ENCODE measurements at places on chromosomes 13 and 19.

DNA sequence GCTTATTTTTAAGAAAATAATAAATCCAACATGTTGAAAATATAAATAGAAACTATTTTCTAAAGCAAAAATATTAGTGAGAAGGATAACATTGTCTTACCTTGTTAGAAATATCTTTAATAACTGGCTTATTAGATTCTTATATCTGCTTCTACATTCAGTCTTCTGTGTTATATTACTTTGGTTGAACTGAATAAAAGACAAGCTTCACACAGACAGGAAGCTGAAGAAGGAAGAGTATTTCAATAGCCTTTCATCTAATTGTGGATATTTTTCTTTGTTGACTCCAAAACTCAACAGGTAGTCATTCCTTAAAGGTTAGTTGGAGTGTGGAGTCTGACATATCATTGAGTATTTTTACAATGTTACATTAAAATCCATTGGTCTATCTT, 10.9 kb downstream of the SETDB2 start:
- no peak for DNase-seq

DNA sequence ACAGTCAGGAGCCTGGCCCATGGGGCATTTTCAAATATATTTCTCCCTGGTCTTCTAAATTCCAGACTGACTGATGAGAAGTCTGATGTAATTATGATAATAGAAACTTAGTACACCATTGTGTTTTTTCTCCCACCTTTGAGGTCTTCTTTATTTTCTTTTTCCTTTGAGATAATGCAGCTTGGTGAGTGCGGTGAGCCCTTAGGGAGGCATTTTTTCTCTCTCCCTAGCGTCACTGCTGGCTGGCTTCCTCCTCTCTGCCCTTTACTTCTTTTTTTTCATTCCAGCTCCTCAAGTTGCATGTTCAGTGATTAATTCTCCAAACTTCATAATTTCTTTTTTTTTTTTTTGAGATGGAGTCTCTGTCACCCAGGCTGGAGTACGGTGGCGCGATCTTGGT, 12.8 kb upstream of the CDC42EP5 start:
- no peak for DNase-seq

DNA sequence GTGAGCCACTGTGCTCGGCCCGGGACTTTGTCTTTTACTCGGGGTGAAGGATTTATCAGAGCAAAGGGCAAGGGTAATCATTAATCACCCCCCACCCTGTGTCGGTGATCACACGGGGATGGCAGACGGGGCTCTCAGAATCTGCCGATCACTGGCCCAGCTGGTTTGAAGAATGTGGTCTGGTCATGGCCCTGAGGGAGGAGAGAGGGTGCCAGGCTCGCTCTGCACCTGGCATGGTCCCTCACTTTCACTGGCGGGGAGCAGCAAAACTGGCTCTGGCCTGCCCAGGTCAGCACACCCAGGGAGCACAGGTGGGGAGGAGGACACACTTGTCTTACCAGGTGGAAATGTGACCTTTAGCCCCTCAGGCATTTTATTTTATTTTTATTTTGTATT, 10.2 kb downstream of the REEP6 start:
- DNase-seq: no peak

DNA sequence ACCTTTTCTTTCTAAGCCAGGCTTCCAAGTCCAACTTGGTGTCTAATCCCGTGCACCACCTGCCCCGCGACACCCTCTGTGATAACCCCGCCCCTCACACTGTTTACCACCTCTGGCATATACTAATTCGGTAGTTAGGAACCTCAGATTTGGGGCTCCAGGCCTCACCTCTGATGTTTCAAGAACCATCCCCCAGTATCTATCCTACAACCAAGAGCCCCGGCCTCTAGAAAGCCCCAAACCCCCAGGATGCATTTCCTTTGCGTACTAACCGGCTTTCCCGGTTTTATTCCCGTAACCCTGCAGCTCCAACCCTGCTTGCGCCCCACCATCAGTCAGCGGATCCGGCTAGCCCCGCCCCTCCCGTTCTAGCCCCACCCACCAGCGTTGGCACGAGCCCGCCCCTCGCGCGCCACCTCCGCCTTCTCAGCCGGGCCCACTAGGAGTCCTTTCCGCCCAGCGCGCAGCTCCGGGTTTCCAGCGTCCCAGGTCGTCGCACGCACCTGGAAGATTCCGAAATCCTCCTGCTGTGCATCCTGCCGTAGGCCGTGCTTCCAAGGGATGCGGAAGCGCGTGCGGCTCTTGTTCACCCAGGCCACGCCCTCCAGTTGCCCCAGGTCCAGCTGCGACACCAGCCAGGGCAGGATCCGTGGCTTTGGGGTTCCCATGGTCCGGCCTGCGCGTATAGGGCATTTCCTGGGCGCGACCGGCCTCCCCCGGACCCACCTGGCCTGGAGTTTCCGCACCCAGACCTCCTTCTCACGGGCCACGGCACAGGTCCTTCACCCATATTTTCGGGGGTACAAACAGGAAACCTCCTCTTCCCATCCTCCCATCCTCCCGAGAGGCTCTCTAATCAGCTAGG, 1.3 kb downstream of the IRF3 start:
- peak; percentile 84 for DNase-seq

DNA sequence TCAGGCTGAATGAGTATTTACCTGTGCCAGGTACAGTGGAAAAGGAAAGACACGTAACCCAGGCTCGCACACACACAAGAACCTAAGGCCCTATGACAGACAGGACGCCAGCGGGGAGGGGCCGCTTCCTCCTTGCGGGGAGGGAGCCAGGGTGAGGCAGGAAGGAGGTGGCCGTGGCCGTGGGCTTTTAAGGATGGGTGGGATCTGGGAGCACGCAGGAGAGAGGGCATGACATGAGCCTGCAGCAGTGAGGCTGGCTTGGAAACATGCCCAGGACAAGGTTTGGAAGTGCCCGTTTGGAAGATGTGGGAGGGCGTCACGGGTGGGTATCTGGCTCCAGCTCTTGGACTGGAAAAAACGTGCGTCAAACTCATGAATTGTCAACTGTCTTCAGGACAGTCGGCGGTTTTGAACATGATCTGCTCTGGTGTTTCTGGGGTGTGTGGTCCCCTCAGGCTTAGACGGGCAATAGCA, 20.1 kb downstream of the SH3GL1 start:
- no peak for DNase-seq

- no peak for DNase-seq
Observed at GRCh38 chr13:111344471-111345191, 24.2 kb downstream of the TEX29 start.

GRCh38 chr13:107730813-107731212, 484.5 kb downstream of the LIG4 start:
- DNase-seq: no peak

DNA sequence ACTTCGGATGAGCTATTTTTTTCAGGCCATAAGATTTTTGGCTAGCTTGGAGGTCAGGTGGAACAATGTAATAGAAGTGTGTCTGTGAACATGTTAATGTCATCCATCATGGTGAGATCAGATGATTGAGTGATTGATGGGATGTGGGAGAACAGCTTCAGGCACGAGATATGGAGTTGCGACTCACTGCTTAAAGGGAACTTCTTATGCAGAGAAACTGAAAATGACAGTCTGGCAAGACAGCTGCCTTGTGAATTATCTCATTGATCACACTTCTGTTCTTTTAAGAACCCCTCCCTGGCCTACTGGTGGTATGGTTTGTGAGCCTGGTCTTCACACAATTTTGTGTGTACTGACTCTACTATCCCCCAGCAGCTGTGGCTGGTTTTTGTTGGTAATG, 96.0 kb downstream of the OLFM4 start:
- no peak for DNase-seq

GRCh38 chr19:33603377-33603776, 18.4 kb upstream of the CHST8 start:
- no peak for DNase-seq

DNA sequence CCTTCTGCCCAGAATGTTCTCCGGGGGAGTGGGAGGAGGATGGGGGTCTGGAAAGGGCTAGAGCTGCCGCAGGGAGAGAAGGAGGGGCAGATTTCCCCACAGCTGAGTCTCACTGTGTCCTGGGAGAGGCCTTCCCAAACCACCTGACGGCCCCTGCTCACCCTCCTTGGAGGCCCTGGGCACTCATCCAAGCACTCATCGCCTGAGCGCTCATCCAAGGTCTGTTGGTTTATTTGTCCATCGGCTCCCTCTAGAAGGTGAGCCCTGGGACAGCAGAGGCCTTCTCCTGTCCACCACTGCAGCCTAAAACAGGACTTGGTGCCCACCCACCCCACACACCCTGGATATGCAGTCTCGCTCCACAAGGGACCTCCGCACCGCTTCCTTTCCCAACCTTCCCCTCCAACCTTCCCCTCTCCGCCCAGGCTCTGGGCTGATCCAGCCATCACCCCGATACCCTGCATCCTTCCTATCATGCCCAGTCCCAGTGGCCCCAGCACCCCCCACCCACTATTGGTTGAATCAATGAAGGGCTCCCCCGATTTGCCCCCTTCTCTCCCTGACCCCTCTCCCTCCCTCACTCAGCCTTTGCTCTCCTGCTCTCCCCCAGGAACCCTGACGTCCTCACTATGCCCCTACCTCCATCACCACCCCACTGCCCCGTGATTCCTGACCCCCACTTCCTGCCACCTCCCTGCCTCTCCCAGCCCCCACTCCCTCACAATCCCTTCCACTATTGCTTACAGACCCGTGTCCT, 1.7 kb downstream of the UBXN6 start:
- no peak for DNase-seq

- no peak for DNase-seq
Observed at GRCh38 chr19:50498219-50499056, 12.6 kb downstream of the JOSD2 start.

DNA sequence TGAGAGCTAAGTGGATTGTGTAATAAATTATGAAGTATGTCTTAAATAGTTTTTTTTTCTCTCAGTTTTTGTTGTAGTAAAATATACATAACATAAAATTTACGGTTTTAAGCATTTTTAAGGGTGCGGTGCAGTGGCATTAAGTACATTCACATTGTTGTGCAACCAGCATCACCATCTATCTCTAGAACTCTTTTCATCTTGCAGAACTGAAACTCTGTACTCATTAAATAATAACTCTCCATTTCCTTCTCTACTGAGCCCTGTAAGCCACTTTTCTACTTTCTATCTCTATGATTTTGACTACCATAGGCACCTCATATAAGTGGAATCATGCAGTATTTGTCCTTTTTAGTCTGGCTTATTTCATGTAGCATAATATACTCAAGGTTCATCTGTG, 87.1 kb downstream of the GJA3 start:
- no peak for DNase-seq

DNA sequence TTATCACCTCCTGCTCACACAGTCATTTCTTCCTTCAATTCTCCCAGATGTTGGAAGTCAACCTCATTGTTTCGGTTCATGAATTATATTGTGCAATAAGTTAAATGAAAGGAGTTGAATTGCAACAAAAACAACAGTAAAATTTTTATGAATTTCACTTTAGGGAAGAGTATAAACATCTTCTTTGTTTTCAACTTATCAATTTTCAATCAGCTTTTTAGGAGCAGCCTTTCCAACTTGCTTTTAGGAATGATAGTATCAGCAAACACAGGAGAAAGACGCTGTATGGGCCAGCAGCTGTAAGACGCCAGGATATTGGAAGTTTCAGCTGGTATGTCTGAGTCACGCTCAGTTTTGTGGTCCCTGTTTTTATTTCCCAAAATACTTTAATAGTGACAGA, 132.5 kb upstream of the ARGLU1 start:
- DNase-seq: no peak

DNA sequence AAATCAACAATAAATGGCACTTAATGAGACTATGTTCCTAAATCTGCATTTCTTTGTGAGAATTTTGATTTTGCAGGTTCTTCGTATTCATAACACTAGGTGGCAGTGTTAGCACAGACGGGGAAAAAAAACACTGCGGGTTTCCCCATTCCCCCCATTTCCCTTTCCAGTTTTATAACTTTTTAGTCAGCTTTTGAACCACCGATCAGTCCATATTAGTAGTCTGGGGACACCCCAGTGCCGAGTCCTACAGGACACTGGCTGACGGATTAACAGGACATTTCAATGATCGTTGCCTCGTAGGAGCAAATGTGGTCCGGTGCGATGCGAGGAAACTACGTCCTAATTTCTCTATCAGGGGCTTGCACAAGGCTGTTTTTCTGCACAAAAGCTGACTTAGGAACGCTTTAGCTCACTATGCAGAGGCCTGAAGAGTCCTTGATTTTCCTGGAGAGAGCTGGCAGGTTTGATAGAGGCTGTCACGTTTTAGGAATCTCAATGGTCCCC, 234.3 kb downstream of the LMO7 start:
- no peak for DNase-seq

- no peak for DNase-seq
Observed at GRCh38 chr13:27053902-27054595, 117.6 kb downstream of the USP12 start.

DNA sequence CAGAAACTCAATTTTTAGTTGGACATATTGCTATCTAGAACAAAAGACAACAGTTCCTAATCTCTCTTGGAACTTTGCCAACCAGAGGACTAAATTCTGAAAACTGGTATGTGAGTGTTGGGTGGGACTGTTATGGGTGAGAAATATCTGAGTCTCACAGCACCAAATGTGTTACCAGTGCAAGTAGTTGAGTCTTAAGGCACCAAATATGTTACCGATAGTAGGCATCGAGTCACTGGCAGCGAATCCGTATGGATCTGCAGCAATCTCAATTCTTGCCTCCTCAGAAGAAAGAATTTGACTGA, 575.2 kb downstream of the DACH1 start:
- DNase-seq: no peak

GRCh38 chr19:41957838-41958366, 1.2 kb downstream of the RABAC1 start:
- no peak for DNase-seq

- DNase-seq: peak; percentile 55
Observed at GRCh38 chr19:44447916-44448674, at the start of gene ZNF229. Gene ZNF229, minus strand, starts transcription at chr19:44448472. Its CDS starts 5,625 bp downstream, at chr19:44442847.

- DNase-seq: no peak
Observed at GRCh38 chr13:109204252-109204651, 574.8 kb downstream of the MYO16 start.

- DNase-seq: no peak
Observed at GRCh38 chr19:3980353-3981251, 4.7 kb downstream of the EEF2 start.

- DNase-seq: no peak
Observed at GRCh38 chr19:28685802-28686201, 527.1 kb downstream of the UQCRFS1 start.

DNA sequence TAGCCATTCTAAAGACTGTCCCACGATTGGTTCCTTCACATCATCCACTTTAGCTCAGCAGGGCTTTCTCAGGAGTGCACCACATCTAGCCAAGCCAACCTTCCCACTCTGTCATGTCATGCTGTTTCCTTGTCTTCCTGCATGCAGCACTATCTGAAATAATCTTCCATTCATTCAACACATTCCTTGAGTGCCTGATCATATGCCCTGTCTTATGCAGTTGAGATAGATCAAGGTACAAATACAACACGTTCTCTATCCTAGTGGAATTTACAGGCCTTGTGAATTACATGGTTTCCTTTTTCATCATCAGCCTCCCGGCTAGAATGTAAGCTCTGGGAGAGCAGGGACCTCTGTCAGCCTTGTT, 6.8 kb upstream of the MRPS31 start:
- DNase-seq: no peak

DNA sequence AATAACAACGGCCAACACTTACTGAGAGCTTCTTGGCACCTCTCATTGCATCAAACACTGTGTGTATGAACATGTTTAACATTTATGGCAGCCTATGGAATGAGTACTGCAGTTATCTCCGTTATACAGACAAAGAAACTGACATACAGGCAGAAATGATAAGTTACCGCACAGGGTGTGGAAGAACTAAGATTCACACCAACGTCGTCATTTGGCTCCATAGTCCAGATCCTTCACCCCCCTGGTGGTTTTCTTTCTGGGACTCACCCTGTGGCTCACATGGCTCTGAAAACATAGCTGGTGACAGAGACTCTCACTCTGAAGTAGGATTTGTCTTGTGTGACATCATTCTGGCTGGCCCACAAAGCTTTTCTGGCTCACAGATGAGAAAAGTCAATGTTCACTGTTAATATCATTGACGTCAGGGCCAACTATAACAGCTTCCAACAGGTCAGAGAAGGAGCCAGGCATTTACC, 230.1 kb downstream of the DLEU7 start:
- DNase-seq: no peak
